ENCODE measurements at places on chromosomes 13 and 19.
A peak's percentile ranks its signal among the peaks of the same experiment; 100 is the strongest.

DNA sequence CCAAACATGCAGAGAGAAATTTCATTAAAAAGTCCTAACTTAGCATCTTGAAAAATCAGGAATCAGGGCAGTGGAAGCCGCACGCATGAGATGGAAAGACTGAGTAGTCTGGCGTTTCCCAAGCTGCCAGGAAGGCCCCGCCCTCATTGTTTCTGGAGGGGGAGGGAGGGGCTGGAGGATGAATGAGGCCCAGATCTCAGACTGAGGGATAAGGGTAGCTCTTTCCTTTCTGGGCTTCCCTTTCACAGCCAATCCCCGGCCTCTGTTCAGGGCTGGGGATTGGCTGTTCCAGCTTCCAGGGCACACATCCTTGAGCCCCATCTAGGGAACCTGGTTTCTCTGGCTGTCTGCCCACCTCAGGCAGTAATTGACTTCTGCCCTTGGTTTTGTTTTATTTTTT lies 7.3 kb downstream of the C19orf53 start:
- peak; percentile 85 for DNase-seq

DNA sequence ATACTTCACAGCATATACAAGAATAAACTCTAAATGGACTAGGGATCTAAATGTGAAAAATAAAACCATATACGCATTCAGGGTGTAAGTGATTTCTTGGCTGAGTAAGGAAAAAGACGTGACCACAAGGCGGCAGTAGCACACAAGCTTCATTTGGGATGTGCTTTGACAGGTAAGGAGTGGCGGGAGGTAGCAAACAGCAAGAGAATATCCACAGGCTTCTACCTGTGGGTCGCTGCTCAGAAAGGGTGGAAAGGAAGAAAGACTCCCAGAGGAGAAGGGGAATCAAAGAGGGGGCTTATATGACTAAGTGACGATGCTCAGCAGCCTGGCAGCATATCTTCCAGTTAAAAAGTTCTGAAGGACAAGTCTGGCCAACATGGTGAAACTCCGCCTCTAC lies 2.5 kb upstream of the ZNF121 start:
- DNase-seq, result peak; percentile 85

DNA sequence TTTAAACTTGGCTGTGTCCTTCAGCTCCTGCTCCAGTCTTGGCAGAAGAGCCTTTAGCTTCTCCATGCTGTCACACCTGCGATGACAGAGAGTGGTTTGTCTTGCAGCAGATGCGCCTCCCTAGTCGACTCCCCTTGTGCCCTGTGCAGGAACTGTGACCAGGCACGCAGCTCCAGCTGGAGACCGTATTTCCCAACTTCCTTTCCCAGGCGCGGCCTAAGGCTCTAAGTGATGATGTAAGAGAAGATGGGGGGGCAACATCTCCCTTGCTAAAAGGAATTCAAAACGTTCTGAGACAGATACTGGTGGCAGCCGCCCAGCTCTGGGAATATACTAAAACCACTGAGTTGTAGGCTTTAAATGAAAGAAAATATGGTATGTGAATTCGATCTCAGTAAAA lies 16.3 kb downstream of the DCUN1D2 start:
- no peak for DNase-seq

- DNase-seq, result no peak
Observed at GRCh38 chr13:59960683-59961082, 203.0 kb downstream of the DIAPH3 start.

GRCh38 chr13:40389081-40389641 lies 277.3 kb downstream of the FOXO1 start:
- no peak for DNase-seq

- no peak for DNase-seq
Observed at GRCh38 chr13:28313579-28313978, 175.2 kb downstream of the PAN3 start.

DNA sequence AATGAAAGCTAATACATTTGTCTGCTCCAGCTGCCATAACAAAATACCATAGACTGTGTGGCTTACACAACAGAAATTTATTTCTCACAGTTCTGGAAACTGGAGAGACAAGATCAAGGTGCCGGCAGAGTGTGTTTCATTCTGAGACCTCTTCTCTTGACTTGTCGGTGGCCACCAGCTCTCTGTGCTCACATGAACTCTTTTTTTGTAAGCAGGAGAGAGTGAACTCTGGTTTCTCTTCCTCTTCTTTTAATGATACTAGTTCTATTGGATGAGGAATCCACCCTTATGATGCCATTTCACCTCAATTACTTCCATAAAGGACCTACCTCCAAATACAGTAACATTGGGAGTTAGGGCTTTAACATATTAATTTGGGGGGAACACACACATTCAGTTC lies 11.7 kb downstream of the KCTD12 start:
- DNase-seq, result no peak

GRCh38 chr19:29264897-29265296 lies 51.9 kb upstream of the UQCRFS1 start:
- DNase-seq, result no peak

GRCh38 chr19:39759457-39760184 lies 19.0 kb upstream of the LEUTX start:
- no peak for DNase-seq

DNA sequence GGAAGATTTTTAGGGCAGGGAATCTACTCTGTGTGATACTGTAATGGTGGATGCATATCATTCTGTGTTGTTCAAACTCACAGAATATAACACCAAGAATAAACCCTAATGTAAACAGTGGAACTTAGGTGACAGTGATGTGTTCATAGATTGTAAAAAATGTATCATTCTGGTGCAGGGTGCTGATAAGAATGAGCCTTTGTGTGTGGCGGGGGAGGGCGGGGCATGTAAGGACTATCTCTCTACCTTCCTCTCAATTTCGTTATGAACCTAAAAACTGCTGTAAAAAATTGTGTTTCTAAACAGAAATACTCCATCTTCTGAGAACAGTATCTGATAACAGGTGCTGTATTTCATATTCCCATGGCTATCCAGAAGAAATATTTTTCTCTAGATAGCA lies 35.6 kb downstream of the TNFRSF19 start:
- no peak for DNase-seq

DNA sequence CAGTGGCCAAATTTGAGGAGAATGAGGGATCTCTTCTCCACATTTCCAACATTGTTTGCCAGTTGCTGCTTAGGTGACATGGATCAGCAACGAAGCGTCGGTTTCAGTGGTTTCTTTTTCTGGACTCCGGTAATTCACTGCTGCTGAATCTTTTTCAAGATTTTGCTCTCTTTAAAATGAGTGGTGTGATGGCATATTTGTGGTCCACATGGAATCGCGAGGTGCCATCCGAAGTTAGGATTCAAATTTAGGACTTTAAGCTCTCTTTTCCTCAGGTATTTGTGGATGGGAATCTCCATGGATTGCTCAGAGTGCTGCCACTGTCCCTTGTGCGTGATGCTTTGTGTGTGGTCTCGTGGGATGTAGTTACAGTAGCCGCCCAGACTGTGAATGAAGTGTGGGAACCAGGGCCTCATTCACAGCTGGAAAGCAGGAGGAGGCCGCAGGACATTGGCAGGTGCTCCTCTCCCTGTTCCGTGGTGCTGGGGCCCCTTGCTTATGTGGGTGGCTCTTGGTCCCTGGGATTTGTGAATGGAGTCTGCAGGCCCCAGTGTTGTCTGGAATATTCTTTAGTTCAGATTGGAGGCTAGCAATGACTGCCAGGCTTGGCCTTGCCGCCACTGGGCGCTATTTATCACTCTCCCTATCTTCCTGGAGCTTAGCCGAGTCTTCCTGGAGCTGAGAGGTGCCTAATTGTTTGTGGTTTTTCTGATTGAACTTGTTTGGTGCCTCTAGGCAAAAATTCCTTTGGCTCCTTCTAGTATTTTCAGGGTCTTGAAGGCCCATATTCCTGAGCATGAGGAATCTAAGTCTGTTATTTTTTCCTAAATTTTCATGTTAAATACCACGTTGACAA lies 1.5 kb downstream of the ILF3 start:
- peak; percentile 71 for DNase-seq

DNA sequence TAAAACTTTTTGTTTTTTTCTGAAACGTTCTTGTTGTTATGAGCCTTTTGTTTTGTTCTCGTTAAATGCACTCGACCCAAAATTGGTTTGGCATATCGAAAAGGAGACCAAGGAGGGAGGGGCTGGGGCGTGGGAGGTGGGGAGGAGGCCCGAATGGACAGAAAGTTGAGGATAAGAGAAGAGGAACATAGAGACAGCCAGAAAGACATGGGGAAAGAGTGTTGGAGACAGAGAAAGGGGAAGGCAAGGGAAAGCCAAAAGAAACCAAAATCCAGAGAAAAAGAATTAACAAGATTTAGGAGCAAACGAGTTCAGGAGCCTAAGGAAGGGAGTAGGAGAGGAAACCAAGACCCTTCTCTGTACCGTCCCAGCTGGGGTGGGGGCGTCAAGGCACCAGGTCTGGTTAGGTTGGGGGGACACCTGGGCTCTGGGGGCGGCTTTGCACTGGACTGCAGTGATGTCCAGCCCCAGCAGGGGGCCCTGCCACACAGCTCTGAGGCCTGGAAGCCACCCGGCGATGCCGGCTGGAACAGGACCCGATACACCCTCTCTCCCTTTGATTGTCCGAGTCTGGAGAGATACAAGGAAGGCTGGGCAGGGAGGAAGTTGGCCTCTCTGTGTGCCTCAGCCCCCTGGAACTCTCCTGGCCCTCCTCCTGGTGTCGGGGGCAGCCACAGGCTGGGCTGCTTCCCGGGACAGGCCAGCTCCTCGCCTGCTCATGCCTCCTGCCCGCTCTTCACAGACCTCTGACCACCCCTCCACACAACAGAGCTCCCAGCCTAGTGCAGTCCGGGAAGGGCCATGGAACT lies 11.6 kb upstream of the ASF1B start:
- peak; percentile 85 for DNase-seq
